DND-41 (cell line): ENCODE measurements at places on chromosomes 4 and X.
A peak's percentile ranks its signal among the peaks of the same experiment; 100 is the strongest.

- DNase-seq, result no peak
Observed at GRCh38 chrX:153435845-153436244, 10.0 kb downstream of the TREX2 start.

- no peak for DNase-seq
Observed at GRCh38 chr4:169335331-169335730, 64.6 kb upstream of the SH3RF1 start.

DNA sequence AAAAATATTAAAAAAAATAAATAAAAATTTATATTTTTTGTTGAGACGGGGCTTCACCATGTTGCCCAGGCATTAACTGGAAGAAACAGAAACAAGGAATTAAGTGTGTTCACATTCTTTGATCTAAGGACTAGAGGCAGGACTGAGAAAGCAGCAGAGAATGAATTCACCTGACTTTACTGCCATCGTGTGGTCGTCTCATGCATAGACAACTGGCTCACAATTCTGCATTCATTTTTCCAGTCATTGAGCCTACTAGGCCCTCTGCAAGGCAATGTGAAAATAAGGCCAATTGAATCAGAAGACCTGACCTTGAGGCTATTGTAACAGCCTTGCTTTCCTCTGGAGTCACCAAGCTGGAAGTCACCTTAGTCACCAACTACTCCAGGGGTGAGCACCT, 37.4 kb downstream of the LHFPL1 start:
- DNase-seq, result peak; percentile 55

- peak; percentile 64 for DNase-seq
Observed at GRCh38 chrX:130079824-130080406, 30.4 kb downstream of the ELF4 start.

DNA sequence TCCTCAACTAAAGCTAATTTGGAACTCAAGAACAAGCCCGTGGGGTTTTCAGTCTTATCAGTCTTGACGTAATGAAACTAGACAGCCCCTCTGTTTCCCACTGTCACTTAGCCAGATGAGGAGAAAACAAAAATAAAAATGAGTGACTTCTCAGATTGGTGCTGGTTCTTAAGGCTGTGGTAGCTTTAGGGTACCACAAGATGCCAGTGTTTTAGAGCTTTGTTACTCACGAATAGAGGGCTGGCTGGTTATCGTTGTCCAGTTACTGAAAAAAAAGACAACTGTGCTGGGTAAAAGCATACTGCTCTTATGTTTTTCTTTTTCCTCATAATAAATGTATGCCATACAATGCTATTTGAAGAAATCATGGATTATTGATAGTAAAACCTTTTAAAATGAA, 796.7 kb downstream of the RAPGEF2 start:
- DNase-seq, result no peak
